HEK293T (cell line): ENCODE measurements at places on chromosomes 3 and 15.
A peak's percentile ranks its signal among the peaks of the same experiment; 100 is the strongest.

- no peak for DNase-seq
Measured at GRCh38 chr3:134908271-134908670, 113.2 kb downstream of the EPHB1 start.

GRCh38 chr3:189947948-189948723, 172.6 kb downstream of the P3H2 start:
- DNase-seq: no peak

DNA sequence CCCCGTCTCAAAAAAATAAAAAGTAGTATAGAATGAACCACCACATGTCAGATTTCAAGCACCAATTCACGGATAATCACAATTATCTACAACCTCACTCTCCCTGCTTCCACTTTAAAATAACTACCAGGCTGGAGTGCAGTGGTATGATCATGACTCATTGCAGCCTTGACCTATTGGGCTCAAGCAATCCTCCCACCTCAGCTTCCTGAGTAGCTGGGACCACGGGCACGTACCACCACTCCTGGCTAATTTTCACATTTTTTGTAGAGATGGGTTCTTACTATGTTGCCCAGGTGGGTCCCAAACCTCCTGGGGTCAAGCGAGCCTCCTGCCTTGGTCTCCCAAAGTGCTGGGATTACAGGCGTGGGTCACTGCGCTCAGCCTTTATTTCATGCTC, 38.1 kb upstream of the LDHAL6B start:
- no peak for DNase-seq

GRCh38 chr3:188270423-188270972, 116.5 kb downstream of the LPP start:
- DNase-seq: no peak

DNA sequence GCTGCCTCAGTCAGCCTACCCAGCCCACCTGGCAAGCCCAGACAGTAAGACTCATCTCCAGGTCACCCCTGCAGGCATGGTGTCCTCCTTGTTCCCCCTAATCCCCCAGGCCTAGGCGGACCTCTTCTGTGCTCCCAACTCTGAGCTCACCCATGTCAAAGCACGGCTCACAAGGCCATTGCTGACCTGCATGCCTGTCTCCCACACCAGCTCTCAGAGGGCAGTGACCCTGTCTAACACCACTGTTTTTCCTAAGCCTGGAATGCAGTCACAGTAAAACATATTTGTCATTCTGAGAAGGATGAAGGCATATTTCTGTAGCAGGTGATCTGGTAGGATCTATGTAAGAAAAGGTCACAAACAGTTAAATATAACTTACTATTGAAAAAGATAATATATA, 110.3 kb upstream of the HACD2 start:
- DNase-seq: no peak

GRCh38 chr3:148943506-148944205, 47.7 kb upstream of the GYG1 start:
- DNase-seq: peak; percentile 63

GRCh38 chr3:37145611-37146010, 28.8 kb downstream of the LRRFIP2 start:
- no peak for DNase-seq

- no peak for DNase-seq
Measured at GRCh38 chr15:51494411-51495314, 127.9 kb downstream of the DMXL2 start.

GRCh38 chr3:94024385-94024784, 4.0 kb downstream of the STX19 start:
- DNase-seq: no peak

DNA sequence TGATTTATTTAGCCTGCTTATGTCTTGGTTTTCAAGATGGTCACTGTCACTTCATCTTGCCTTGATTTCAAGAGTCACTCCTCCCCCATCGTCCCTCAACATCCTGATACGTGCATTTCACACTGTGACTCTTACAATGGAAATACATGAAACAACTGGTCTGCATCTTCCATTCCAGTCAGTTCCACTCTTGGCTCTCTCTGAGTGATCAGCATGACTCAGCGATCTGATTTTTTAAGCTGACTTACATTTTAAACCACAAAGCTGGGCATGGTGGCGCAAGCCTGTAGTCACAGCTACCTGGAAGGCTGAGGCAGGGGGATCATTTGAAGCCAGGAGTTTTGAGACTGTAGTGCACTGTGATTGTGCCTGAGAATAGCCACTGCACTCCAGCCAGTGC, 271.2 kb upstream of the ROPN1 start:
- no peak for DNase-seq

DNA sequence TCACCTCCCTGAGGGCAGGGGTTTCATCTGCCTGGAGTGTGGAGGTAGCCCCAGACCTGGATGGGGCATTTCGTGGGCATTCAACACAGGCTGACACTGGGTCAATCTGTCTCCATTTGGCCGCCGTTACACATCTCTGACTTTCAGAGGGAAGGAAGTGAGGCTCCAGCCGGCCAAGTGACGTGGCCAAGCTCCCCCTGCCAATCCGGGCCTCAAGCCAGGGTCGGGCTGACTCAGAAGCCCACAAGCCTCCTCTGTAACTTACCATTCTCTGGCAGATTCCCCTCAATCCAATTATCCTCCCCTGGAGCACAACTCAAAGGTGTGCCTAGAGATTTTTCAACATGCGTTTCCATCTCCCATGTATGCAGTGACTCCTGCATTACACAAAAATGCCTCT, 227.6 kb downstream of the KLF13 start:
- no peak for DNase-seq

DNA sequence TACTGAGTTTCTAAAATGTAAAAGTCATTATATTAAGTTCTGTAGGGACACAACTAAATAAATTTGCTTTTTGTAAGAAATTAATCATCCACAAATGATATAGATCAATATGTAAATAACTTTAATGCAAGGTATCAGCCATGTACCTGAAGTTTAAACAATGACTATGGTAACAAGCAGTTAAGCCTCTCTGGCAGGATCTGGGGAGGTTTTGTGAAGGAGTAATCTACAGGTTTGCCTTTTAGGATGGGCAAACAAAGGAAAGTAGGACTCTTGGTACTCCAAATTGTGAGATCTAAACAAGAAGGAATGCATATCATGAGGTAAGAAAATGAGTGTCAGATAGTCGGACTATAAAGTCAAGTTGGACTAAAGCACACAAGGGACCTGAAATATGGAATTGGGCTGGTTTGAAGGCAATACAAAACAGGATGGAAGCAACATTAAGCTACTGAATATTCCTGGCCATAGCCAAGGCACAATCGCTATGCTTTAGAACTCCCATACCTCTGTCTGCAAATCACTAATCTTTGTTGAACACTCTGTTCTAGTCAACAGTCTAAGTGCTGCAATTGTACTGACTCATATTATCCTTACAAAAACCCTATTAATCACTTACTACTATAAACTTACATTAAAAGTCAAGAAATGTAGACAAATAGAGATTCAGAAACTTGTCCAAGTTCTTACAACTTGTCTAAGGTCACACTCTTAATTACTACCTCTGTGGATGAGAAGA, 412.8 kb downstream of the DIPK2A start:
- DNase-seq: no peak

GRCh38 chr15:45084163-45084562, 29.8 kb downstream of the DUOX2 start:
- DNase-seq: no peak

DNA sequence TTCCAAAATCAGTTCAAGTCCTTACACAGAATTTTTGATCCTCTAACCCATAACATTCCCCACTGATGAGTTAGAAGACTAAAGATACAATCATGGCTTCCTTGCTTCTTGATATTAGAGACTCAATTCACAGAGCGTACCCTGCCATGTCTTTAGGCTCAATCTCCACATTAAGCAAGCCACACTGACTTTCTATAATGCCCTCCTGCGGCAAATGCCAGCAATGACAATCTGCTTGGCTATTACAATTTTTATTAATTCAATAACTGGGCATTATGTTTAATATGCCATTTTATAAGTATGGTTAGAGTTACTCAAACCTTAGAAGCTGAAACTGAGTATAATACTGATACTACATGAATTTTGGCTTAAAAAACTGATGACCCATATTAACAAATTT, 479.7 kb upstream of the NR2F2 start:
- DNase-seq: no peak

DNA sequence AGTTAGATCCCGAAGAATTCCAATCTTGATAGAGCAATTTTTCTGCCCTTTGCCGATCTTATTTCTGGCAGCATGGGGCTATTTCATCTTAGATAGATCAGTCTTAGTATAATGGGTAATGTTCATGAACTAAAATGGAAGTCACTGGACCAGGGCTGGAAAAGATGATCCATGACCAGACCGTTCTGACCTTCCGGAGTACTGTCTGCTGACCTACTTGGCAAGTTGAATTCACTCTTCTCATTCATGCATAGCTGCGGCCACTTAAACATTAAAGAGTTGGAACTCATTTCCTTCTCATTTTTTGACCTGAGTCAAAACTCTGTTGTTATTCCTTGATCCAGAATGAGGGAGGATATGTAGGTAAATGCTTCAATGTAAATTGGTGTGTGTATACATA, 32.5 kb downstream of the GMNC start:
- DNase-seq: no peak

DNA sequence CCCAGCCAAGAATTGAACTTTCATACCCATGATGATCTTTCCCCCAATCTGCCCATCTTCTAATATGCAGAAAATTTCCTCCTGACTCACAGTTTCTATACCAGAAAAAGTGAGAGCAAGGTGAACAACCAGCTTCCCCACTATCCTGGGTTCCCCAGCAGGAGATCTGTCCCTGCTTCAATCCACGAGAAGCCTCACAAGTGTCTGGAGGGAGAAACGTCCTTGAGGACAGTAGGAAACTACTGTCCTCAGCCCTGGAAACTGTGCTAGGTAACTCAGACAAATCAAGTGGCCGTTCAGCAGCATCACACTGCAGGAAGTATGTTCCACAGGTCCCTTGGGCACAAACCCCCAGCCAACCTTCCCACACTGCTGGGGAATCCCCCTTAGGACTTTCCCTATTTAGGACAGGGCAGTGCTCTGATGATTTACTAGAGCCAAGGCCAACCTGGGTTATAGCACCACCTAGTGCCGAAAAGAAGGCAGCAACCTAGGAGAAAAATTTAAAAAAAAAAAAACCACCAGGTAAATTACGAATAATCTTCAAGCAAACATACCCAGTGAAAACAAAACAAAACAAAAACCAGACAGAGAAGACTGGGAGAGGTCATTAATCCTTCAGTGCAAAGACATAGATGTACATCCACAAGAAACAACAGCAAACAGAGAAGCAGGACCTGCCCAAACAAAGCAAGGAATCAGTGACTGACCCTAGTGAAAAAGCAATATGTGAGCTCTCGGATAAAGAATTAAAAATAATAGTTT, 36.0 kb downstream of the MORC1 start:
- DNase-seq: peak; percentile 45
